ENCODE measurements at places on chromosomes 3 and 15.

- no peak for DNase-seq
Measured at GRCh38 chr15:66483131-66483566, 14.4 kb downstream of the SNAPC5 start.

GRCh38 chr3:124920718-124921117 lies 13.8 kb downstream of the MUC13 start:
- DNase-seq, result no peak

DNA sequence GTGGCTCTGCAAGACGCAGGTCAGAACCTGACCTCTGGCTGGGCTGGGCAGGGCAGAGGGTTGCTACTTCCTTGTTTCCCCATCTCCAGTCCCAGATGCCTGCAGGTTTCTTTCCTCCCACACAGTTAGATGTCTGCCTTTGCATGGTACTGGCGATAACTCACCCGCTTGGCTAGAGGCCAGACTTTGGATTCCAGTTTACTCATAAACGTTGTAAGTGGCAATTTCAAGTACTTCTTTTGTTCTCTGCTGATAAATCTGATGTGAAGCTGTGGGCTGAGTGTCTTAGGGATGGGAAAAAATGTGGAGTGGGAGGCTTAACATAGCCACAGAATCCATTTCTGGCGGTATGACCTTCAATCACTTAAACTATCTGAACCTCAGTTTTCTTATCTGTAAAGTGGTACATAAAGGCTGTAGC lies 194.2 kb downstream of the EBLN2 start:
- no peak for DNase-seq

- no peak for DNase-seq
Measured at GRCh38 chr3:16516695-16517481, 3.4 kb upstream of the RFTN1 start.

DNA sequence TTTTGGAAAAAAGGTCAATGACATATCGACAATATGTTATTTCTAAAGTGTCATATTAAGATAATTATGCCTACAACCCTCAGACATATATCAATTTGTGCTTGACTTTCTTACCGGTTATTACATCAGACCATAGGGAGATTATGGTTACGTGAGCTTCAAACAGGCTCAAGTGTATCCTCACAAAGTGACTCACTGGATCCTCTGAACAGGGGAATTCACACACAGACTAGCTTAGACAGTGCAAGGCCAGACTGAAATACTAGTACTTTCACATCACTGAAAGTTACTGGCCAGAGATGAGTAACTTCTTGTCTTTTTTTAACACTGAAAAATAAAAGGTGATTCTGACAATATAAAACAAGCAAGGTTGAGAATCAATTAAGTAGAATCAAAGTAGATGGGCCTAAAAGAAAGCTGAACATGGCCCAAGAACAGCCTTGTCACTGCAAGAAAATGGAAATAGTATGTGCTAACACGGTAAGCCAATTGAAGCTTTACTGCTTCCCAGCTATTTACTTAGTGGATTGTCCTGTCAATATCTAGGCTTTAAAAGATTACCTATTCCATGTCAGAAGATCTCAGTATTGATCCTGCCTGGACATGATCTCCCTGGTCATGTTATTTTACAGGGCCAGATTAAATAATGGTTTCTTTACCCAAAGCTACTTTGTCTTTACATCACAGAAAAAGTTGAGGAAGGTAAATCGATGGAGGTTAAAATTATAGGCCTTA lies 848.6 kb downstream of the ROBO1 start:
- DNase-seq, result no peak

- no peak for DNase-seq
Measured at GRCh38 chr3:71244826-71245488, 338.6 kb downstream of the FOXP1 start.

- no peak for DNase-seq
Measured at GRCh38 chr3:59406943-59407342, 357.1 kb upstream of the CFAP20DC start.

DNA sequence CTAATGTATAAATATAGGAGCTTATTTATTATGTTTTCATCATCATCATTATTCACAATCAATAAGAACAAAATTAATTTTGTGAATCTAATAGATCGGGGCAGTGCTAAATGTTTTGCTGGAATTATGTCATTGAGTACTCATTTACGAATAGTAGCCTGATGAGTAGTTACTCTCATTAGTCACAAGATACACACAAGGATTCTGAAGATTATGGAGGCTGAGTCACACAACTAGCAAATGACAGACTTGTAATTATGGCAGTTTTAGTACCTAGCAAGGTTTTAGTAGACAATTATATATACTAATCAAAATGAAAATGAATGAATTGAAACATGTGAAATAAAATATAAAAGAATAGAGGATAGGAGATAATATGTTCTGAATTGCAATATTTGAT lies 954.2 kb downstream of the CADM2 start:
- DNase-seq, result no peak

DNA sequence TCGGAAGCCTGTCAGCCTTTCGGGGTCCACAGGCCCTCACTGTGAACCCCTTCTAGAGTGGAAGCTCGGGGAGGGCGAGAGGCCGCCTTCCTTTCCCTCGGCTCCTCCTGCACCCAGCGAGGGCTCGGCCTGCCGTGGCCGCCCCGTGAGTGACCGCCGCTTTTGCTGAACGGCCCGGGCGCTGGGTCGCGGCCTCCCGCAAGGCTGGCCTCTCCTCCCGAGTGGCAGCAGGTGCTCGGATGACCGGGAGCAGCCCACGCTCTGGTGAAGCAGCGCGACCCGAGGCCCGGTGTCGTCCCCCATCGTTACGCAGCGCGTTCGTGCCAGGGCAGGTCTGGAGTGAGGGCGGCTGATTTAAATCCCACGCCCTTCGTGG lies 53.8 kb downstream of the LRRK1 start:
- no peak for DNase-seq

GRCh38 chr3:31695280-31696008 lies 162.7 kb downstream of the STT3B start:
- DNase-seq, result peak; percentile 30

GRCh38 chr15:40233727-40234577 lies 4.9 kb upstream of the PAK6 start:
- no peak for DNase-seq

- DNase-seq, result no peak
Measured at GRCh38 chr3:127902486-127902885, 12.5 kb upstream of the KBTBD12 start.

- DNase-seq, result no peak
Measured at GRCh38 chr15:53074221-53074620, 284.1 kb upstream of the ONECUT1 start.

- no peak for DNase-seq
Measured at GRCh38 chr3:8864402-8865350, 95.3 kb upstream of the OXTR start.

DNA sequence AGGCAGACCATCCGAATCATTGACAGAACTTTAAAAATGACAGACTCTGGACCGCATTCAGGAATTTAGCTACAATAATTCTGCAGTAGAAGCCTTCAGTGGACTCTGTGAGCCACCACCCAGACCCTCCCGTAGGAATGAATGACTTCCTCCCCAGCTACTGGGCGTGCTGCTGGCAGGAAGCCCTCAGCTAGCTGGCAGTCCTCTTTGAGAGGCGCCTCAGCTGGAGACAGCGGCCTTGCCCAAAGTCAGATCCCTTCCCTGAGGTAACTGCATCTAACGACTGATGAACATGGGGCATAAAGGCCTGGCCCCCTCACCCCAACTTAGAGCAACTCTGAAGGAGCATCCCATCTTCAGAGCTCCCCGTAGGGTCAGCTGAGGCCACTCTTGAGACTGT lies 25.8 kb downstream of the CRABP1 start:
- DNase-seq, result no peak

GRCh38 chr3:133884887-133885711 lies 10.6 kb downstream of the RAB6B start:
- DNase-seq, result no peak

GRCh38 chr3:67349551-67350174 lies 304.7 kb downstream of the SUCLG2 start:
- peak; percentile 34 for DNase-seq

DNA sequence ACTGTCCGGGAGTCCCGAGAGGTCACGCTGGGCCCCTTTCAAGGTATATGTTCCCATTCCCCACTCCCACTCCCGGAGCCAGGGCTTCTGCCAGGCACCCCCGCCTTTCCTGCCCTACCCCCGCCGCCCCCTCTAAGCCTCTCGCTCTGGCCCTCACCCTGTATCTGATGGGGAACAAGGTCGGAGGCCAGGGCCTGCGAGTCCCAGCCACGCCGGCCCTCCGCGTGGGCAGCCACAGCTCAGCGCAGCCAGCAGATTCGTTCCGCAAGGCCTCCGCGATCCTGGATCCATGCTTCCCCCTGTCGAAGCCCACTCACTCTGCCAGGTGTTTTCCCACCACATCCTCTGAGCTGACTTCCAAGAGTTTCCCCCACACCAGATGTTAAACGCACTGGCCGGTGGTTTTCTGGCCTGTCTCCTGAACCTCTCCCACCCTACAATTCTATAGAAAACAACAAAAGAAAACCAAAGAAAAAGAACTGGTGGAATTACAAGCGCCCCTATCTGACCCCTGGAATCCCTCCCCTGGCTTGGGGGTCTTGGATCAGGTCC lies 303.7 kb downstream of the NTRK3 start:
- no peak for DNase-seq

DNA sequence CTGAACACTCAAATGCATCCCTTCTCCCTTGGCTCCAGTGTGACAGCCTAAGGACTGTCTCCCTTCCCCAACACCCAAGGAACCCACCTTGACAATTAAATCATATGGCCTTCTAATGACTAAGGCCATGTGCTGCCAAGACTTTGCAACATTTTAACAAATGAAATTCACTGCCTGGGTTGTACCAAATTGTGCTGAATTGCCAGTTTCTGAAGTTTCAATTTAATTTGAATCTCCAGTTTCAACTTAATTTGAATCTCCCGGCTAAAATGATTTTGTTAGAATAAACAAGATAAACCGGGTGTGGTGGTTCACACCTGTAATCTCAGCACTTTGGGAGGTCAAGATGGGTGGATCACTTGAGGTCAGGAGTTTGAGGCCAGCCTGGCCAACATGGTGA lies 72.4 kb upstream of the RAP2B start:
- no peak for DNase-seq

GRCh38 chr3:11996480-11996879 lies 7.7 kb upstream of the SYN2 start:
- DNase-seq, result no peak

DNA sequence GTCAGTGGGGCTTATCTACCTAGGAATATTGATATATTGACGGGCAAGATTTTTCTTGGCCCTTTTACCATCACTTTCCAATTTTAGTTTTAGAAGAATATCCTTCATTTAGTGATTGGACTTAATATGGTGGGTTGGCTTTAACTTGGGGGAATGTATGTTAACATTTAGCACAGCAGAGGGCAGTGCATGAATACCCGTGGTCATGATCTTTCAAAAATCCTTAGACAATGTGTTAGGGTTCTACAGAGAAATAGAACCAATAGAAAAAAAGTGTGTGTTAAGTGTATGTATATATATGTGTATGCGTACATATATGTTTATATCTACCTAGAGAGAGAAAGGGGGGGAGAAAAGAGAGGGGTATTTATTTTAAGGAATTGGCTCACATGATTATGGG lies 36.9 kb downstream of the GPR171 start:
- no peak for DNase-seq

GRCh38 chr15:40796041-40796440 lies 10.8 kb upstream of the ZFYVE19 start:
- no peak for DNase-seq

DNA sequence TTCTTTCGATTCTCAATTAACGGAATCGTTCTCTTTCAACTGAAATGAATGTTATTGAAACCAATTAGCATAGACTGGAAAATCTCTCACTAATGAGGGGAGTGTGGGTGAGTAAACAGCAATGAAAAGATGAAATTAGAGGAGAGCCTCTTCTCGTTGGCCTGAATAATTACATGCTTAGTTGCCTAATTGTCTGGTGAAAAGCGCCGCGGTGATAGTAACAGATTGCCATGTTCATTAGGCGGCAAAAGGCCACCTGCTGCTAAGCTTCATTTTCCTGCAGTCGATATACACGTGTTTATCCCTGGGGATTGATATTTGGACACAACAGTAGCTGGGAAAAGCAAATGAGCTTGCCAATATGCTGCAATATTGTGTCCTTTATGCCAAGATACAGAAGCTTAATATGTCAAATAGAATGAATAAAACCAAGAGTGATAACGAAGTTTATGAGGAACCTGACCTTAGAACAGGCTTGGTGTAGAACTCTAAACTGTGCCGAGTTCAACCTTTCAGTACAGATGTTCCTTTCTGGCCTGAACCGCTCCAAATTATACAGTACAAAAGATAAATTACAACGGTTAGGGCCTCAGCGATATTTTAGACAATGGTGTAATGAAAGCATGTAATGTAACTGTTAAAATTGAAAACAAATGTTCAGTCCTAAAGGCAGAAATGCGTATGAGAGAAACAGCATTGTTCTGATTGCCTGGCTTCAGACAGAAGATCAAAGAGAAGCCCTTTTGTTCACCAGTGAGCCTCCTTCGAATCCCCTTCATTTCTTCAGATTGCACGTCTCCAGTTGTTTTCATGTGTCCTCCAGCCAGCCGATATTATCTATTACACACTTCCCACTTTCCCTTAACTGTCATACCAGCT lies 185.2 kb downstream of the SHOX2 start:
- no peak for DNase-seq

- DNase-seq, result no peak
Measured at GRCh38 chr3:62226601-62227339, 146.6 kb downstream of the FEZF2 start.
